ENCODE measurements at places on chromosomes 4 and X.

DNA sequence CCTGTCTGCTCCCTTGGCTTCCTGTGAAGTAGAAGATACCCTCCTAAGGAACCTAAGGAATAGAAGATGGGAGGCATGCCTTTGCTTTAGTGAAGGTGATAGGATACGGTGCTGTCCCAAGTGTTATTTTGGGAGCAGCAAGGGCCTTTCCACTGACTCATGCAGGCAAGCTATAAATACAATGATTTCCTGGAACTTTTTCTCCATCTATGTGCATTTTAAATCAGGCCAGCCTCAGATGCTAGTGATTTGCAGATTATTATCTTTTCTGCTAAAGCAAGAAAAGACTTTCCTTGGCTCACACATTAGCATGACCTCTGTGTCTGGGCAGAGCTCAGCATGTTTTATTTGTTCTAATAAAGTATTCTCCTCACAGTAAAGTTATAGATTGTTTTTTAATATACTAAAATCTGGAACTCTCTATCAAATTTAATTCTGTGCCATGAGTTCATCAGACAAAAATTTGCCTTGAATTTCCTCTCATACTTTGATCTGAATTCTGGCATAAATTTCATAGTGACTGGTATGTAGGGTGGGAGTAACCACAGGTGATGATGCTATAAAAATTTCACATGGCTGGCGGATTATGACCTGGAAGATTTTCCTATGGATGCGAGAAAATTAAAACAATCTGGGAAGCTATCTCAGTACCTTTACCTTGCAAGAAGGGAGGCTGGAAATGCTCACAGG lies 131.7 kb downstream of the REPS2 start:
- no peak for DNase-seq

GRCh38 chrX:78708816-78709215 lies 38.7 kb upstream of the LPAR4 start:
- no peak for DNase-seq

GRCh38 chr4:162782096-162782777 lies 384.5 kb downstream of the NAF1 start:
- DNase-seq = no peak

DNA sequence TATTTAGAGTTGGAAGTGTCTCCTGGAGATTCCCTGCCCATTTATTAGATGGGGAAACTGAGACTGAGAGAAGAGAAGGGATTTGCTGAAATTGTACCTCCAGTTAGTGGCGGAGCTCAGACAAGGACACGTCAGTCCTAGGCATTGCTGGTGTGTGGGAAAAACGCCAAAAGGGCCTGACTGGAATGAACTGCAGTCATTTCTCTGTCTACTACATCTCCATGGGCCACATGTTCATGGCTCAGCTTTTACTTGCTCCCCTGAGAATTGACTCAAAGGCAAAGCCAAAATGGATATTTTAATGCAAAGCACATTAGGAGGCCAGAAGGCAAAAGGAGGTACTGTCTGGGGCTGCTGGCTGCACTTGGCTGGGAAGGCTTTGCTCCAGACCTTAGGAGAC lies 3.9 kb downstream of the TFDP3 start:
- DNase-seq = no peak

- no peak for DNase-seq
Observed at GRCh38 chr4:23718435-23718834, 171.4 kb downstream of the PPARGC1A start.

GRCh38 chr4:99205153-99205979 lies 13.7 kb downstream of the ADH6 start:
- no peak for DNase-seq

DNA sequence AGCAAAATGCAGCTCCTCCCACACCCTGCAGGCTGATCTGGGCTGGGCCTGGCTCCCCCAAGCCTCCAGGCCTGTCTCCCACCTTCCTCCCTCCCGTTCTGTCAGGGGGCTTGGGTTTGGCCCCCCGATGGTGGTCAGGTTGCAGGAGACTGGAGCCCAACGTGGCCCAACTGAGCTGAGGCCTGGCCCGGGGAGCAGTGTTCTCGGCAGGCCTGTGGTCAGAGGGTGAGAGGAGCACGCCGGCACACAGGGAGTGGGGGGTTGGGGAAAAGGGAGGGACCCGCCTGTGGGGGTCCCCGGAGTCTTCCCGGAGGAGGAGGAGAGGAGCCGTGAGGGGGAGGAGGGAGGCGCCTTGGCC lies 43.2 kb upstream of the NKX1-1 start:
- no peak for DNase-seq

- no peak for DNase-seq
Observed at GRCh38 chr4:53644607-53645006, 53.3 kb upstream of the LNX1 start.

DNA sequence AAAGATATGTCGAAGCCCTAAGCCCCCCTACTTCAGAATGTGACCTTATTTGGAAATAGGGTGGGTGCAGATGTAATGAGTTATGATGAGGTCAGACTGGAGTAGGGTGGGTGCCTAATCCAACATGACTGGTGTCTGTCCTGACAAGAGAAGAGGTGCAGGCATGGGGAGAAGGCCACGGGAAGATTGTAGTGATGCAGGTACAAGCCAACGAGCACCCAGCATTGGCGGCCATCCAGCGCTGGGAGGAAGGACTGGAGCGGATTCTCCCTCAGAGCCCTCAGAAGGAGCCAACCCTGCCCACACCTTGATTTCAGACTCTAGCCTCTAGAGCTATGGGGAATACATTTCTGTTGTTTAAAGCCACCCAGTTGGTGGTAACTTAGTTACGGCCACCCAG lies 237.2 kb downstream of the EVC2 start:
- no peak for DNase-seq

DNA sequence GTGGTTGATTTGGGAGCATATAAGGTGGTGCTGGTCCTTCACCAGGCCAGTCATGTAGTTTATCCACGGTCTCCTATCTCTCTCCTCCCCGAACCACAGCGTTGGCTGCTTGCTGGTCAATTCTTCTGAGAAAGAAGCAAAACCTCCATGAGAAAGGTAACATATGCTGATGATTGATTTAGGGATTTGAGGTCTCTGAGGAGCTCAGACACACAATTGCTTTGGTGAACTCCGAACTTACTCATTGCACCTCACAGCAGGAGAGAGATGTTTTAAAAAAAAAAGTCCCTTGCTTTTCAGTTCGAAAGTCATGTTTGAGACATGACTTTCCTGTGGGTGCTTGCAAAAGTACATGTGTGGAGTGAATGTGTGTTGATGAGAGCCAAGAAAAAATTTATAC lies 100.2 kb downstream of the TSPAN7 start:
- DNase-seq = no peak

DNA sequence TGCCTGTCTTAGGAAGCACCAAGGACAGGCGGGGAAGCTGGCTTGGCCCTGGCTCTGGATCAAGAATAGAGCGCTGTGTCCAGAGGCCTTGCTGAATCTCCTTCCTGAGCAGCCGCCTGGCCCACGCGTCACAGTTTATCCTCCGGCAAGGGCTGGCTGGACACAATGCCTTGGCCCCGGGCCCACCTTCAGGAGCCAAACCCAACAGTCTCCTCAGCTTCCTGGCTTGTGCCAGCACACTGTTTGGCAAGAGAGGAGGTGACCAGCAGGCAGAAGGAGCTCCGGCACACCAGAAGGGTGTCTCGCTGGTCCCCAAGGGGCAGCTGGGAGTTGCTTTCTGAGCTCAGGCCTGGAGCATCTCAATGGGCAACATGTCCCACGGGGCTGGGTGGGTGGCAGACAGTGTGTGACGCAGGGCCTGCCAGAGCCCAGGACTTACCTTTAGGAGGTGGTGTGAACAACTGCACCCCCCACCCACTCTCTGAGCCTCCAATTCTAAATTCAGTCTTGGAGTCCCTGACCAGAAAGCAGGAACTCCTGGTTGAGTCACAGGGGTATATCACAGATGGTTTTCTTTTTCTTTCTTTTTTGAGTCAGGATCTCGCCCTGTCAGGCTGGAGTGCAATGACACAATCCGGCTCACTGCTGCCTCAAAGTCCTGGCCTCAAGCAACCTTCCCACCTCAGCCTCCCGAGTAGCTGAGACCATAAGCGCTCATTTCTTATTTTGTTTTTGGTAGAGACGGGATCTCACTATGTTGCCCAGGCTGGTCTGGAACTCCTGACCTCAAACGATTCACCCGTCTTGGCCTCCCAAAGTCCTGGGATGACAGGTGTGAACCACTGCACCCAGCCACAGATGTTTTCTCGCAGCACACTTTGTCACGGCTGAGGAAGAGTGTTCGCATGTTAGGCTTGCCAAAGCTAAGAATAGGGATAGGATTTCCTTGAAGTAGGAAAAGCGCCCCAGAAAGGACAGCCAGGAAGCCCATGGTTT lies 361.2 kb downstream of the BCOR start:
- no peak for DNase-seq

DNA sequence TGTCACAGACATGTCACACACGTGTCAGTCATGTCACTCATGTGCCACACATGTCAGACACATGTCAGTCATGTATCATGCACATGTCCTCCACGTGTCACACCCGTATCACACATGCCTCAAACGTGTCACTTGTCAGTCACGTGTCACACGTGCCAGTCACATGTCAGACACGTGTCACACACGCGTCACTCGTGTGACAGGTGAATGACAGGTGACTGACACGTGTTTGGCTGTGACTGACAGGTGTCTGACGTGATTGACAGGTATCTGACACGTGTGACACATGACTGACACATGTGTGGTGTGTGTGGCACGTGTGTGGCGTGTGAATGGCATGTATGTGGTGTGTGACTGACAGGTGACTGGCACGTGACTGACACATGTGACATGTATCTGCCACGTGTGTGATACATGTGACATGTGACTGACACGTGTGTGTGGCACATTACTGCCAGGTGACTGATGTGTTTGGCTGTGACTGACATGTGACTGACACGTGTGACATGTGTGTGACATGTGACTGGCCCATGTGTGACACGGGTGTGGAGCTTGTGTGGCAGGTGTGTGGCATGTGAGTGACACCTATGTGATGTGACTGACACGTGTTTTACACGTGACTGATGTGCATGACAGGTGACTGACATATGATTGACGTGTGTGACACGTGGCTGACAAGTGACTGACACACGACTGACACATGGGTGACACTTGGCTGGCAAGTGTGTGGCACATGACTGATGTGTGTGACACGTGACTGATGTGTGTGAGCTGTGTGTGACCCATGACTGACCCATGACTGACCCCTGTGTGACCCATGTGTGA lies 90.7 kb upstream of the GPC3 start:
- DNase-seq = no peak

GRCh38 chr4:164648849-164649212 lies 105.1 kb upstream of the SMIM31 start:
- DNase-seq = no peak

- DNase-seq = no peak
Observed at GRCh38 chr4:39994406-39994805, 16.7 kb upstream of the PDS5A start.

DNA sequence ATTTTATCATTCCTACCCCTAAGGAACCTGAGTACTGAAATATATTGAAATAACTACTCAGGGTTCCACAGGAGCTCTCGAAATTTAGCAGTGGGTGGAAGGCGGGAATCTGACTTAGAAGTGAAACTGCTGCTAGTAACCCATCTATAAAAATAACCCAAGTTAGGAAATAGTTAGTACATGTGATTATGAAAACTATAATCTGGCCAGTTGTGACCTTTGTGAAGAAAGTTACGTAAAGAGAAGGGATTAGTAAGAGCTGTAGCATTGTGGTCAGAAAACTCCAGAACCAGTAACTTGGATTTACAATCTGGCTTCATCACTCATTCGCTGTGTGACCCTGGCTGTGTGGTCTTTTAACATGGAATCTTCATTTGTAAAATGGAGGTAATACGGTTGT lies 175.5 kb downstream of the RAPGEF2 start:
- DNase-seq = no peak

DNA sequence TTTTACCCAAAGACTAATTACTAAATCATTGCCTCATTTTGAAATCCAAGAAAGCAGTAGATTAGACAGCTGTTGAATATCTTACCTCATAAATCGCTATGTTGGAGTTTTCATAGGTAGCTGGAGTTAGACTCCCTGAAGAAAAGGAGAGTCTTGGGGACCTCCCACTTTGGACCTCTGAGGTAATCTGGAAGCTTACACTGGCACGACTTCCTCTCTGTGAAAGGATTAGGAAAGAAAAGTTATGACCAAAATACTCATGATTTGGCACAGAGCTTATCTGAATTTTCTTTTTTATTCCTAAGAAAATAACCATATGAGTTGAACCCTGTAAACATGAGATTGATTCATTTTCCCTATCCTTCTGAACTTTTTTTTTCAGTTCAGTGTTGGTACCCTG lies 40.6 kb downstream of the GUCY2F start:
- no peak for DNase-seq

- DNase-seq = no peak
Observed at GRCh38 chrX:118350221-118350620, 4.3 kb downstream of the WDR44 start.

DNA sequence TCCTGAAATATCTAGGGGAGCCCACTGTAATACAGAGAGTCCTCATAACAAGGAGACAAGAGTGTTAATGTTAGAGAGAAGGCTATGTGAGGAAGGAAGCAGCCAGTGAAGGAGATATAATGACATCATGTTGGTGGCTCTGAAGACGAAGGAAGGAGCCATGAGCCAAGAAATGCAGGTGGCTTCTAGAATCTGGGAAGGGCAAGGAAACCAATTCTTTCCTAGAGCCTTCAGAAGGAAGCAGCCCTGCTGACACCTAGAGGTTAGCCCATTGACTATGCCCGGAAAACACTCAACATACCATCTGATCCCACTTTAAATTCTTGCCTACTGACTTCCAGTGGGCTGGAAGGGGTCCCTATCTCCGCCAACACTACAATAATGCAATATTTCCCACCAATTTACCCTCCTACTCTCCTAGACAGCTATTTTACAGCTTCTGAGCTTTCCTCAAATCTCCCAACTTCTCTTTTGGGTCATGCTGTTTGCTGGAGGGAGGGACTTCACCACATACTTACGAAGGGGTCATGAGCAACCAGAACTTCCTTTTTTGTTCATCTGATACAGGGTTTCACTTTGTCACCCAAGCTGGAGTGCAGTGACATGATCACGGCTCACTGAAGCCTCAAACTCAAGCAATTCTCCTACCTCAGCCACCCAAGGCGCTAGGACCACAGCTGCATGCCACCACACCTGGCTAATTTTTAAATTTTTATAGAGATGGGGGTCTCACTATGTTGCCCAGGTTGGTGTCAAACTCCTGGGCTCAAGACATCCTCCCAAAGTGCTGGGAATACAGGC lies 25.2 kb upstream of the G3BP2 start:
- DNase-seq = no peak

DNA sequence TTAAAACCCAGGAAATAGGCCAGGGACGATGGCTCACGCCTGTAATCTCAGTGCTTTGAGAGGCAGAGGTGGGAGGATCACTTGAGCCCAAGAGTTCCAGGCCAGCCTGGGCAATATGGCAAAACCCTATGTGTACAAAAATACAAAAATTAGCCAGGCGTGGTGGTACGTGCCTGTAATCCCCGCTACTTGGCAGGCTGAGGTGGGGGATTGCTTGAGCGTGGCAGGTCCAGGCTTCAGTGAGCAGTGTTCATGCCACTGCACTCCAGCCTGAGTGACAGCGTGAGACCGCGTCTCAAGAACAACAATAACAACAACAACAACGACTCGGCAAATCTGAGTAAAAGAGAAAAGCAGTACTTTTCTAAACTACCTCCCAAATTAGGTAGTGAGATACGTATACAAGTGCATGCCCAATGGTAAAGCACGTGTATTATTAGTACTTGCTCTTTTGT lies 13.0 kb upstream of the NDUFC1 start:
- no peak for DNase-seq
